NCI-H1436 (cell line): ENCODE measurements at places on chromosomes 4 and X.

DNA sequence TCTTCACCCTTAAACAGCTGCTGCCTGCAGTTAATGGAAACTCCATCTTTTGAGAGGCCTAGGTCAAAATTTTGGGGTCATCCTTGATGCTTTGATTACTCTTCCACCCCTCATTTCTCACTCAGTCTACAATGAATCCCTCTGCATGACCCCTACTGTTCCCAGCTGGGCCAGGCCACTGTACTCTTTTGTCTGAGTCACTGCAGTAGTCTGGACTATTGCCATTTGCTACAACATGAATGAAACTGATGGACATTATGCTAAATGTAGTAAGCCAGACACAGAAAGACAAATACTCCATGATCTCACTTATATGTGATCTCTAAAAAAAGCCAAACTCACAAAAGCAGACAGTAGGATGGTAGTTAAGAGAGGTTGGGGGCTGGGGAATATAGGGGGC lies 28.3 kb downstream of the STK32B start:
- no peak for DNase-seq

DNA sequence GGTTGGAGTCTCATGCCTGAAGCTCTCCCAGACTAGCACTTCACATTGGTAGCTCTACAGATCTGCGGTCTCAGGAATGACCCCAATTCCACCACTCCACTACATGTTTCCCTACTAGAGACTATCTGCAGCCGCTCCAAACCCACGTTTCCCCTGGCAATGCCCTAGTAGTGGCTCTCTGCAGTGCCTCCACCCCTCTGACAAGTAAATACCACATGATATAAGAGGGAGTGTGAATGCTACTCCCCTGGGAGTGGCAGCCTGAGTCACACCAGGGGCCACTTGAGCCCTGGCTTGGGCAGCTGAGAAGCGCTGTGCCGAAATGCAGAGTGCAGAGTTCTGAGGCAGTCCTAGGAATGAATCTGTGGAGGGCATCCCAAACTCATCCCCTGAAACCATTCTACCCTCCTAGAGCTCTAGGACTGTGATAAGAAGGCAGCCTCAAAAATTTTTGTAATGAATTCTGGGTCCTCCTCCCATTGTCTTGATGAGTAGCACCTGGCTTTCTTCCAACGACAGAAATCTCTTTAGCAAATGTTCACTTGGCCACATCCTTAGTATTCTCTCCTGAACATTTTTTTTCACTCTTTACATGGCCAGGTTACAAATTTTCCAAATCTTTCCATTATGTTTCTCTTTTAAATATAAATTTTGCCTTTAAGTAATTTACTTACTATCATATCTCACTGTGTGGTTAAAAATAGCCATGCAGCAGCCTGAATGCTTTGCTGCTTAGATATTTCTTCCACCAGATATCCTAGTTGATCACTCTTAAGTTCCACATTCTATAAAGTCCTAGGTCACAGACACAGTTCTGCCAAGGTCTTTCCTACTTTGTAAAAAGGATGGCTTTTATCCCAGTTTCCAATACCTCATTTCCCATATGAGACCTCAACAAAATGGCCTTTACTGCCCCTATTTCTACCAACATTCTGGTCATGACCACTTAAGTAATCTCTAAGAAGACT lies 160.2 kb upstream of the CPEB2 start:
- no peak for DNase-seq

DNA sequence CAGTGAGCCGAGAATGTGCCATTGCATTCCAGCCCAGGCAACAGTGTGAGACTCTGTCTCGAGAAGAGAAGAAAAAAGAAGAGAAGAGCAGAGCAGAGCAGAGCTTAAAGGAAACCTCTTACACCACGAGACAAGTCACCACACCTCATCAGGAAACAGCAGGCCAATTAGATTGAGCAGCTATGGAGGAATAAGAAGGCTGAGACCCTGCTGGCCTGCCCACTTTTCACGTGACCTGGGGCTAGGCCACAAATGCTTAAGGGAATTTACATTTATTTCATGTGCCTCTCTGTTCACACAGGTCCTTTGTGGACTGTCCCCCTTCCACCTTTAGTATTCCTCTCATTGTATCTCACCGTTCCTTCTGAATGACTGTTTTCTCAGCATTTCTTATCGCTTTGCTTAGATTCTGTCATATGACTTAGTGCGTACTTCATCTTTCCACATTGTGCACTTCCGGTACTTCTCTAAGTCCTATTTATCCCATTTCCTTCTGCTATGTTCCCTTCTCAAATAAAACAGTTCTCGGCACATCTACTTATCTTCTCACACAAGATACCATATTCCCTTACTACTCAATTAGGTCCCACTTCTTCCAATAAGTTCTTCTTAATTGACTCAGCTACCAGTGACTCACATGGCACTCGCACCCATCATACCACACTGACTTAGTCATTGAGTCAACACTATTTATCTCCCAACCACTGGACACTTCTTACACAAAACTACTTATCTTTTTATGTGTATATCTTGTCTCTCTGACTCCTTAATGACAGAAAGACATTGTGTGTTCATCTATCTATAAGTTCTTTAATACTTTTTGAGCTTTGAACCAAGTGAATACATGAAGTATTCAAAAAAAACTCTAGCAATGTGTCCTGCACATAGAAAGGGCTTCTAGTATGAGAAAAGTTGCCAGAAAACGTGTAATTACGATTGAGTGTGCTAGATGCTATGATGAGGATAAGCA lies 11.0 kb downstream of the CUL4B start:
- no peak for DNase-seq

- no peak for DNase-seq
Measured at GRCh38 chrX:72057331-72057730, 74.4 kb downstream of the RTL5 start.

DNA sequence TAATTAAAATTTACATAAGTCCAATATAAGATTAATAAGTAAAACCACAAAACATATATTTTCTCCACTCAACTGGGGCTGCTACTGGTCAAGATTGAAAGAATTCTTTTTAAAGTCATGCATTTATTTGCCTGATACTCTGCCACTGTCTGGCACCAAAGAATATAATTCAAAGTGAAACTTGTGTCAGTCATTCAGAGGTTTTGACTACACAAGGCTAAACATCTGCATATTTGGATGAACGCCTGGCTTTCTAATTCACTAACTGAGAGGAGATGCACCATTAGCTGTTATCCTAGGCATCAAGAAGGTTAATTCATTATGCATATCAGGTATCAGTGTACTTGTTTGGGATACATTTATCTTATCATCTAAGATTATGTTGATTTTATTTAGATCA lies 598.5 kb downstream of the CENPC start:
- DNase-seq: no peak

GRCh38 chr4:25913056-25913850 lies 767 bp upstream of the SMIM20 start:
- no peak for DNase-seq

- DNase-seq: no peak
Measured at GRCh38 chr4:40178672-40179071, 18.2 kb upstream of the RHOH start.

DNA sequence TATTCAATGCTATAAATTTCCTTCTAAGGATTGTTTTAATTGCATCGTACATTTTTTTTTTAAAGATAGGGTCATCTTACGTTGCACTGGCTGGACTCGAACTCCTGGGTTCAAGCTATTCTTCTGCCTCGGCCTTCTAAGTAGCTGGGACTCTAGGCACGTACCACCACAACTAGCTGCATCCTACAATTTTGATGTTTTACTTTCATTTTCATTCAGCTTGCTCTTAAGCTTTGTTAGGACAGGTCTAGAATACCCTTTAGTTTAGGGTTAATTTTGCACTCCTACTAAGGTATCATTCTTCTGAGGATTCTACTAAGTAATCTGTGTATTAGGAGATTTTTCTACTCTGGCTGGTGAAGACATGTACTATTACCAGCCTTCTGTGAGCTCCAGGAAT lies 50.2 kb upstream of the C1GALT1C1 start:
- DNase-seq: no peak
